Stimulated activated CD4-positive, alpha-beta T cell treated with anti-CD3 and anti-CD28 coated beads, Interleukin-12 subunit alpha, Interleukin-12 subunit beta, amount 100 ng/mL, for 48 hours (primary cell): ENCODE measurements at places on chromosomes 12 and 14.
A peak's percentile ranks its signal among the peaks of the same experiment; 100 is the strongest.

DNA sequence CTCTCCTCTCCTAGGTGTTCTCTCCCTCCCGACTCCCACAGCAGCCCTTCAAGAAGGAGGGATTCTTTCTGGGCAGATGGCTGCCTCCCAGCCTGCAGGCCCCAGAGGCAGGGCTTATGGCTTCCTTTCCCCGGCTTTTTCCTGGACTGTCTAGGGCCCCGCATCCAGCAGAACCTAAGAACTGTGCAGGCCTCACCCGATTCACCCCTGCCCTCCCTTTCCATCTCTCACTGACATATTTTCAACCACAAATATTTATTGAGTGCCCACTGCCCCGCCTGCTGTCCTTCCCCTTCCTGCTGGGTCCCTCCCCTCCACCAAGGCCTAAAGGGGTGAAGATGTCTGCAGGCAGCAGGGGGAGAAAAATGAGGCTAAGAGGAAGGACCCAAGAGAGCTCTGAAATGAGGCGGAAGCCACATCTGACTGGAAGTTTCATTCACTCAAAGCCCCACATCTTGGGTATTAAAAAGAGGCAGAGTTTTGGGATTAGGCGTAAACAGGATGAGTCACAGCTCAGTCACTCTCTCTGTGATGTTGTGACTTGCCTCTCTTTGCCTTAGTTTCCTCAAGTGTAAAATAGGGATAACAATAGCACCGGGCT, 2.9 kb downstream of the SCNN1A start:
- DNase-seq = no peak

GRCh38 chr14:94644102-94644535, 31.9 kb downstream of the SERPINA3 start:
- no peak for DNase-seq

GRCh38 chr12:53255996-53256395, 12.1 kb upstream of the ESPL1 start:
- no peak for DNase-seq

DNA sequence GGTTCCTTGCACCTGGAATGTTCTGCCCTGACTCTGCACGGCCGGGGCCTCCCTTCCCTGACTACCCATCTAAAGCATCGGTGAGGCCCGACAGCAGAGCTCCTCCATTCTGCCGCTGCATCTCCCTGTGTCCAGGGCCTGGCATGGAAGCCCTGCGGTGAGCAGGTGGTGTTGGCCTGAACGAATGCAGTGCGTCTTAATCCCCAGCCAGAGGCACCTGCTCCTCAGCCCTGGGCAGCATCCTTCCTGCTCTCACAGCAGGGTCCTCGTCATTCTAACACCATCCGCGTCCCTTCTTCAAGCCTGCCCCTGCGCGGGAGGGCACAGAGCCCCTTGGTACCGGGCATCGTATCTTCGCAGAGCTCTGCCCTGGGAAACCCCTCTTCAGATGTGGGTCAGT, 15.4 kb downstream of the BEGAIN start:
- no peak for DNase-seq

- DNase-seq = no peak
Observed at GRCh38 chr12:119157978-119158377, 20.8 kb upstream of the HSPB8 start.

DNA sequence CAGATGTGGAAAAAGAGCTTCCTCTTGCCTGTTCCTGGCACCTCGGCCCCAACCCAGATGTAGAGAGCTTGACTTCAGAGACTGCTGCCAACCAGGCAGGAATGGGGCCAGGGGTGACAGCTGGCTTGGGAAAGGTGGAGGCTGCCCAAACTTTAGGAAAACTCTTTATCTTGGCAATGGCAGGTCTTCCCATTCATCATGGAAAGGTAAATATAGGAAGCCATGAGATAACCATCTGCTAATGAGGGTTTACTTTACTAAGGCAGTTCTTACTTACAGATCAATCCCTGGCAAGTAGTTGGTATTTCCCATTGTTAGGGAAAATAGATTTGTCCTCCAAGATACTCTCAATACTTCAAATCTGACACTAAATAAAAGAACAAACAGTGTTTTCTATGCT, 143.1 kb upstream of the NUDT4 start:
- no peak for DNase-seq

GRCh38 chr14:26527095-26527494, 70.7 kb downstream of the NOVA1 start:
- no peak for DNase-seq

GRCh38 chr12:26116829-26117715, 7.8 kb downstream of the BHLHE41 start:
- DNase-seq = no peak

GRCh38 chr12:77372026-77372425, 306.7 kb upstream of the E2F7 start:
- DNase-seq = no peak

GRCh38 chr12:60926256-60926655, 1330.4 kb downstream of the SLC16A7 start:
- no peak for DNase-seq

DNA sequence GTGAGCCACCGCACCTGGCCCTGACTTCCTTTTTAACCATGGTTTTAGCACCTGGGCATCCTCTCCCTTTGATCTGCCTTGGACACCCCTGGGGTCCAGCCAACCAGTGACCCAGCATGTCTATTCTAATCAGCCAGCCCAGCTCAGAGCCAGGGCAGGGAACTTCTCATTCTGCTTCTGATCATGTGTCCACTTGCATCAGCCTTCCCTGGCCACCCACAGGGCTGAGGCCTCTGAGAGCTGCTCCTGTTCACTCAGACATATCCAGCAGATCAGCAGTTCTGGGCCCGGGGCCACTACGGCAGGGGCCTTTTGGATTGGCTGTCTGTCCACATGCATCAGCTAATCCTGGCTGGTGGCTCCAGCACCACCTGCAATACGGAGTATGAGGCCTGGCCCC, 117.9 kb upstream of the MAP1LC3B2 start:
- no peak for DNase-seq

GRCh38 chr12:43210485-43211192, 341.4 kb downstream of the ADAMTS20 start:
- no peak for DNase-seq

- no peak for DNase-seq
Observed at GRCh38 chr14:77648520-77649200, 32.2 kb upstream of the SPTLC2 start.

DNA sequence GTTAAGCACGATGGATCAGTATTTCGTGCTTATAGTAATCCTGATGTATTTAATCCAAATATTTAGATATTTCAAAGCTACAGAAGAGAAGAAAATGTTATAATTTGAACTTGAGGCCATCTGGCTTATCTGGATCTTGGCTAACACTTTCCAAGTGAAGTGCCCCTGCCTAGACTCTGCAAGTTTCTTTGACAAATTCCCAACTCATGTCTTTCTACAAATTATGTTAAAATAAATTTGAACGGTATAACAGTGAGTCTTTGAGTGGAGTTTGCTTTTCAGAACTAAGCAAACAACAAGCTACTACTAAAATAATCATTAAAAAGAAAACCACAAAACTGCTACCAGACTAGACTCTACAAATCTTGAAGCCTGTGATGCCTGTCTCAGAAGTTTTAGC, 374.4 kb upstream of the PRICKLE1 start:
- DNase-seq = no peak

DNA sequence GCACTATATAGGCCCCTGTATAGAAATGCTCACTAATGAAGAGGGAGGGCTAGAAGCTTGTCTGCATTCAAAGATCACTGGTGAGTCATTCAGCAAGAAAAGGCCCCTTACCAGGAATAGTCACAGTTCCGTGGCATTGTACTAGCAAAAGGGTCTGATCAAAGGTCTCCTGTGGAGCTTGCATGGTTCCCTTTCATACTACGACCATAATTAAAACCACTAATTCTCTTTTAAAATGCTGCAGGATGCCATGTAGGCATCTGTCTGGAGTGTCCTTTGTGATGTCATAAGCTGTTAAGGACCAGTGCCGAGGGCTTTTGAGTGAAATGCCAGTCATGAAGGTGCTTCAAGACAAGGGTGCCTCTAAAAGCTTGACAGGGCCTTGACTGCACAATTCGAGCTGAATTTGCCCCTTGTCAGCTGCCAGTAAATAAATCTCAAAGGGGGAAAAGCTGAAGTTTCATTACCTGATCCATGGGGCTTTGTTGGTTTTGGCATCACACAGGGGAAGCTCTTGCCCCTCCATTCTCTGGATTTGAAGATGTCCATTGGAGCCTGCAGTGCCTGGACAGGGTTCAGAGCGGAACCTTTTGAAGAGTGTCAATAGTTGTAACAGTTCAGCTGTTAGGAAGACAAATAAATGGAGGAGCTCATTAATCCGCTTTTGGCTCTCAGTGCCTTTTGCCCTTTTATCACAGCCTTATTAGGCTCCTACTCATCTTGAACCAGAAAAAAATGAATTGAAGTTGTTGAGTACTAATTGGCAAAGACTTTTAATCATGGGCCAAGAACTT, 69.1 kb downstream of the TMEM260 start:
- no peak for DNase-seq

GRCh38 chr12:6461401-6462233, 8.9 kb downstream of the VAMP1 start:
- peak; percentile 82 for DNase-seq

GRCh38 chr12:13811061-13811460, 170.3 kb downstream of the GRIN2B start:
- DNase-seq = no peak

DNA sequence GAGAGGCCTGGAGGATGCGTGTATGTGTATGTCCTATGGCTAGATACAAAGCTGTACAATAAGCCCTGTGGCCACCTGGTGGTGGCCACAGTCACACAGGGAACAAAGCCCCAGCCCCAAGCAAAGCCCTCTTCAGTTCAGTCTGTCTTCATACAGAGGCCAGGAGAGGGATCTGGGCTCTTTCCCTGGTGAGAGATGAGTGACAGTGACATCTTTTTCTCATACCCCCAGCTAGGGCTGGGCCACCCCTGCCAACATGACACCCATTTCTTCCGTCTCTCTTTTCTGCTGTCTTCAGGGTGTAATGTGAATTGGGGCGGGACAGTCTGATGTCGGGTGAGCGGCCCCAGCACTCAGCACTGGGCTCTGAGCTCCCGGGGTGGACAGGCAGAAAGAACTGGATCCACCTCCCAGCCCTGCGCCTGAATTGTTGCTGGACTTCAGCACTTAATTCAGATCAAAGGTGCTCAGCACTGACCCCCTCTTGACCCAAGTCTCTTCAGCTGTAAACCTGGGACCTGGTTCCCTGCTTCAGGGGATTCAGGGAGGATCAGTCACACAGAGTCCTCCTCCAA, 59.8 kb downstream of the SERPINA3 start:
- DNase-seq = no peak

DNA sequence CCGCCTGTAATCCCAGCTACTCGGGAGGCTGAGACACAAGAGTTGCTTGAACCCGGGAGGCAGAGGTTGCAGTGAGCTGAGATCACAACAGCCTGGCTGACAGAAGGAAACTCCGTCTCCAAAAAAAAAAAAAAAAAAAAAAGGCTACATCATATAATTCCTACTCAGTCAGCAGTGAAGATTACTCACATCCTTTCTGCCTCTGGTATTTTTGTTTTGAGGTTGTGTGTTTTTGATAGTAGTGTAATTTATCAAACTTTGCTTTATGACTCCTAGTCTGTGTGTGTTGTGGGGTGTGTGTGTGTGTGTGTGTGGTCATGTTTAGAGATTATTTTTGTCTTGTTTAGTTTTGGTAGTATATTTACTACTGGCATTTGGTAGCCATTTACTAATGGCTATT, 29.8 kb upstream of the DLGAP5 start:
- DNase-seq = no peak
